ENCODE measurements at places on chromosomes 4 and X.

- H3K27me3 ChIP-seq = no peaks in the 10 kb centered on the region
- no peak overlapping the region for H3K4me3 ChIP-seq
- H3K27ac ChIP-seq = no peak overlapping the region
- H3K4me1 ChIP-seq = no peaks in the 10 kb centered on the region
- H3K36me3 ChIP-seq = no peaks in the 10 kb centered on the region
These were observed 33.0 kb downstream of the PRKX start for GRCh38 chrX:3680459-3680858.

DNA sequence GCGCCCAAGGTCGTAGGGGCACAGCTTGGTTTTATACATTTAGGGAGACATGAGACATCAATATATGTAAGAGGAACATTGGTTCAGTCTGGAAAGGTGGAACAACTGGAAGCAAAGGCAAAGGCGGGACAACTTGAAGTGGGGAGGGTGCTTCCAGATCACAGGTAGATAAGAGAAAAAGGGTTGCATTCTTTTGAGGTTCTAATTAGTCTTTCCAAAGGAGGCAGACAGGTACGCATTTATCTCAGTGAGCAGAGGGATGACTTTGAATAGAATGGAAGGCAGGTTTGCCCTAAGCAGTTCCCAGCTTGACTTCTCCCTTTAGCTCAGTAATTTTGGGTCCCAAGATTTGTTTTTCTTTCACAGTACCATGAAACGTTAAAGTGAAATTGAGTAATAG, 223.2 kb downstream of the FAM47A start:
- no peak overlapping the region for H3K4me3 ChIP-seq
- no peaks in the 10 kb centered on the region for H3K36me3 ChIP-seq
- no peak overlapping the region for H3K27ac ChIP-seq

- no peaks in the 10 kb centered on the region for H3K27me3 ChIP-seq
- H3K4me1 ChIP-seq = no peaks in the 10 kb centered on the region
- no peak overlapping the region for H3K27ac ChIP-seq
- no peak overlapping the region for H3K4me3 ChIP-seq
- no peak for DNase-seq
These were observed 361.0 kb upstream of the HAND2 start for GRCh38 chr4:173891072-173891471.

- H3K4me1 ChIP-seq = no peaks in the 10 kb centered on the region
- no peaks in the 10 kb centered on the region for H3K36me3 ChIP-seq
- no peak overlapping the region for H3K4me3 ChIP-seq
- DNase-seq = no peak
- no peaks in the 10 kb centered on the region for H3K27me3 ChIP-seq
- H3K27ac ChIP-seq = no peak overlapping the region
These were observed 96.5 kb downstream of the HMX1 start for GRCh38 chr4:8775121-8775520.

- H3K36me3 ChIP-seq = no peaks in the 10 kb centered on the region
- H3K27me3 ChIP-seq = no peaks in the 10 kb centered on the region
These were observed 60.6 kb downstream of the OPHN1 start for GRCh38 chrX:68372665-68373064.

- no peaks in the 10 kb centered on the region for H3K4me1 ChIP-seq
- H3K27ac ChIP-seq = no peak overlapping the region
- no peak overlapping the region for H3K4me3 ChIP-seq
- no peak for DNase-seq
- no peaks in the 10 kb centered on the region for H3K27me3 ChIP-seq
- no peaks in the 10 kb centered on the region for H3K36me3 ChIP-seq
These were observed 87.4 kb upstream of the GK2 start for GRCh38 chr4:79495447-79495846.

- H3K4me1 ChIP-seq = no peaks in the 10 kb centered on the region
- no peaks in the 10 kb centered on the region for H3K27me3 ChIP-seq
- no peak overlapping the region for H3K4me3 ChIP-seq
- no peak overlapping the region for H3K27ac ChIP-seq
- no peaks in the 10 kb centered on the region for H3K36me3 ChIP-seq
- DNase-seq = no peak
These were observed 76.1 kb downstream of the HMGB2 start for GRCh38 chr4:173257732-173258717.

- no peaks in the 10 kb centered on the region for H3K27me3 ChIP-seq
- no peak overlapping the region for H3K27ac ChIP-seq
- no peaks in the 10 kb centered on the region for H3K36me3 ChIP-seq
- H3K4me1 ChIP-seq = no peaks in the 10 kb centered on the region
- DNase-seq = no peak
These were observed 140.2 kb upstream of the EDNRA start for GRCh38 chr4:147340591-147341120.

GRCh38 chrX:125681058-125681457, 361.4 kb downstream of the TEX13C start:
- H3K36me3 ChIP-seq = no peaks in the 10 kb centered on the region
- H3K4me1 ChIP-seq = no peaks in the 10 kb centered on the region
- DNase-seq = no peak
- no peaks in the 10 kb centered on the region for H3K27me3 ChIP-seq
- H3K4me3 ChIP-seq = no peak overlapping the region

DNA sequence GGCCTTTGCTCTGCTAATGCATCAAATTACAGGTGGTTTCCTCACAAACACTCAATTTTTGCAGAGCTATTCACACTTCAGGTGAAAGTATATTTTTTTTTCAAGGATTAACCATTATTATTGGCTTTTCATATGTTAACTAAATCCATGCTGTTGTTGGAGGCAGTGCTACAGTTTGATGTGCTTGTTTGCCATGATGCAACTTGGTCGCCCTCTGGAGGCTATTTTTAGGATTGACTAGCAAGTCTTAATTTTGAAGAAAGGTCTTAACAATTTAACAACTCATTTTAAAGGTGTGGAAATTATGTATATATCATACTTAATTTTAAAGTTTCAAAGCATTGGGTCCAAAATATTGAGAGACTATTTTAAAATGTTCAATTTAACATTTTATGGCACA, 168.8 kb upstream of the FAM47A start:
- H3K4me3 ChIP-seq = no peak overlapping the region
- no peaks in the 10 kb centered on the region for H3K27me3 ChIP-seq
- no peaks in the 10 kb centered on the region for H3K36me3 ChIP-seq
- no peak for DNase-seq

GRCh38 chr4:150283689-150284088, 205.4 kb downstream of the DCLK2 start:
- no peak overlapping the region for H3K4me3 ChIP-seq
- H3K4me1 ChIP-seq = peaks cover 4% of the 10 kb centered on the region
- H3K27ac ChIP-seq = no peak overlapping the region
- H3K27me3 ChIP-seq = no peaks in the 10 kb centered on the region
- DNase-seq = no peak

- no peaks in the 10 kb centered on the region for H3K4me1 ChIP-seq
- DNase-seq = no peak
- no peak overlapping the region for H3K27ac ChIP-seq
- H3K36me3 ChIP-seq = no peaks in the 10 kb centered on the region
- no peak overlapping the region for H3K4me3 ChIP-seq
These were observed 100.0 kb downstream of the ADAMTS3 start for GRCh38 chr4:72468904-72469502.

GRCh38 chr4:53961351-53961750, 103.1 kb downstream of the CHIC2 start:
- H3K27me3 ChIP-seq = no peaks in the 10 kb centered on the region
- H3K36me3 ChIP-seq = no peaks in the 10 kb centered on the region
- DNase-seq = no peak
- H3K4me3 ChIP-seq = no peak overlapping the region
- no peaks in the 10 kb centered on the region for H3K4me1 ChIP-seq

DNA sequence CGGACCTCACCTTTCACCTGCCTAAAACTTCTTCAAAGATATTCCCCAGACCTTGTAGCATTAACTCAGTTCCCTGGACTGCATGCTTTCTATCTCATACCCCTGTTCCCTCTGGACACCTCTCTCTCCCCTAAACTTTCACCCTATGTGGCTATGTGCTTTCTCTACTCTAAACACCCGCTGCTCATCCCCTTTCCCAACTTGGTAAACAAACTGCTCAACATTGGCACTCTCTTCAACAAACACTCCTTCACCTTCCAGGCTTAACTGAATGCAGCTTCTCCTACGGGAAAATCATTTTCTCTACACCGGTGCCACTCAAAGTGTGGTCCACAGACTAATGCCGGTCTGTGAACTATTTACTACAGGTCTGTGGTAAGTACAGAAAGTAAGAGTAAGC, 19.9 kb downstream of the PHF8 start:
- no peaks in the 10 kb centered on the region for H3K27me3 ChIP-seq
- no peaks in the 10 kb centered on the region for H3K4me1 ChIP-seq
- DNase-seq = no peak
- no peak overlapping the region for H3K27ac ChIP-seq
- H3K4me3 ChIP-seq = no peak overlapping the region

- no peak overlapping the region for H3K4me3 ChIP-seq
- no peaks in the 10 kb centered on the region for H3K36me3 ChIP-seq
These were observed 4.7 kb downstream of the RASGEF1B start for GRCh38 chr4:81466841-81467671.

DNA sequence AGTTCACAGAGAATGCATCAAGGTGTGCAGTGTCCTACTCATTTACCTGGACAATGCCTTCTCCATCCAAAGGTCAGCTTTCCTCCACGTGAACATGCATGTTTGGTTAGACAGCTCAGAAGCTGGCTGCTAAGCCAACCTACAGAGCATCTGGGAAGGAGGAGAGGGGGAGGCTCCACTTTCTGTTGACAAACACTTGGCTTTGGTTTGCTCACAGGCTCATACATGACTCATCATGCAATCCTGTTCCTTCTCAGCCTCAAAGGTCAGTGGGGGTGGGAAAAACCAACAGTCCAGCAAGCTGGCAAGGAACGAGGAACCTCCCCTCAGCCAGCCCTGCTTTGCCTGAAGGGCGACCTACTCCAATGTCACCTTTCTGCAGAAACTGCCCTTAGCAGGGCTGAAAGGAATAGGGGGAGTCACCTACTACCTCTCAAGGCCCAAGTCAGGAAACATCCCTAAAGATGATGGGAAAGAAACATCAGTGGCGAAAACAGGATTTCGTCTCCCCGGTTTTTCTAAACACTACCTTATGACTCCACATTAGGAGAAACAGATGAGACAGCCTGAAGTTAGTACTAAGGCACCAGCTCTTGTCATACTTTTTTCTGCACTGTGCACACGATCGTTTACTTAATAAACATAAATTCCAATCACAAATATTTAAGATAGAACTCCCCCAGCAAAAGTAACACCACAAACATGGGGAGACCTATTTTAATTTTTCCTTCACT, 37.9 kb downstream of the RELL1 start:
- no peaks in the 10 kb centered on the region for H3K27me3 ChIP-seq
- no peak overlapping the region for H3K4me3 ChIP-seq
- DNase-seq = no peak
- H3K27ac ChIP-seq = no peak overlapping the region
- H3K36me3 ChIP-seq = peaks cover 25% of the 10 kb centered on the region
- H3K4me1 ChIP-seq = no peaks in the 10 kb centered on the region

DNA sequence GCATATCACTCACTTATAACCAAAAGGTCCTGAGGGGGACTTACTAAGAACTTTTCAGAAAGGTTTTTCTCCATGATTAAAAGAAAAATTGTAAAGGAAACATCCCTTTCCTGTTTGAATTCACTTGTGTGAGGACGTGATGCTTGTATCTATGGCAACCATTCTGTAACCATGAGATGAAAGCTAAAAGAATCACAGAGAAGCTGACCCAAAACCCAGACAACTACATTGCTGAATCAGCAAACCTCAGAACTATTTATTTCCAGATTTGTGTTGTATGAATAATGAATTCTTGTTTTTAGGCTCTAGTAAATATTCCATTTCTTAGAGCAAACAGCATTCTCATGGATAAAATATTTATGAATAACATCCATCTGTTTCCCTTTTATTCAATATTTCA, 91.2 kb downstream of the RCHY1 start:
- no peak overlapping the region for H3K27ac ChIP-seq
- no peaks in the 10 kb centered on the region for H3K27me3 ChIP-seq
- H3K36me3 ChIP-seq = no peaks in the 10 kb centered on the region
- no peak for DNase-seq
- no peaks in the 10 kb centered on the region for H3K4me1 ChIP-seq

DNA sequence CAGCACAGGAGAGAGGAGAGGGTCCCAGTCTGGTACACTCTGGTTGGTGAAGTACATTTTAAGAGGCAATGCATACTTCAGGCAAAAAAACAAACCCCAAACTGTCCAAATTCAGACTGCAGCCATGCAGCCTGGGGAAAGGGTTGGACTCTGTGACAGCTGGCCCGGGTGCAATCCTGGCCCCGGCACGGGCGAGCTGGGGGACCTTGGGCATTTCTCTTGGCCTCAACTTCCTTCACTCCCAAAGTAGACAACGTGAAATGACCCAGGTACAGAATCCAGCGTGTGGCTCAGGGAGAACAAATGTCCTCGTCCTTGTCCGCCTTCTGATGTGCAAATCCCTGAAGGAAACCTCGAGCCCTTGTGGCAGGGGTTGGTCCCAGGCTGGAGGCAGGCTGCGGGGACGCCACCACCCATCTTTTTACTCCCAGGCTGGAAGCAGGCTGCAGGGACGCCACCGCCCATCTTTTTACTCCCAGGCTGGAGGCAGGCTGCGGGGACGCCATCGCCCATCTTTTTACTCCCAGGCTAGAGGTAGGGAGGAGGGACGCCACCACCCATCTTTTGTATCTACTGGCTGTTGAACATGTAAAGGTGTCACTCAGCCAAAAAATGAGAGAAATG, 62.3 kb downstream of the ACOX3 start:
- H3K4me1 ChIP-seq = no peaks in the 10 kb centered on the region
- no peaks in the 10 kb centered on the region for H3K36me3 ChIP-seq
- no peak for DNase-seq
- H3K4me3 ChIP-seq = no peak overlapping the region

DNA sequence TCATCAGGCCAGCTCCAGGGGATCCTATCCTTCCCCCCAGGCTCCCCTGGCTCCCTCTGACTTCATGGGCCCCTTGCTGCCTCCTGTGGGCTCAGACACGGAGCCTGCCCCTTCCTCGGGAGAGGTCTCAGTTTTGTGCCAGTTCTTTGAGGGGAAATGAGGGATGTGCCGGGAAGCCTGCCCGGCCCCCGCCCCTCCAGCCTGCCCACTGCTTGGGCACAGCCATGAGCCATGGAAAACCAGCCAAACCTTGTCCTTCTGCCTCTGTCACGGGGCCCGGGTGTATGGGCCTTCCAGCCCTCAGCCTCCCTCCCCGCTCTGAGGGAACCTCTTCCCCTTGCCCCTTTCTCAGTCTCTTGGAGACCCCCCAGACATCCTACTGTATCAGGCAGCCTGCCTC, 6.8 kb downstream of the BGN start:
- DNase-seq = no peak
- no peak overlapping the region for H3K27ac ChIP-seq
- no peaks in the 10 kb centered on the region for H3K4me1 ChIP-seq
- H3K4me3 ChIP-seq = no peak overlapping the region

GRCh38 chr4:111847296-111848008, 297.8 kb upstream of the FAM241A start:
- H3K27ac ChIP-seq = no peak overlapping the region
- H3K36me3 ChIP-seq = no peaks in the 10 kb centered on the region
- no peak overlapping the region for H3K4me3 ChIP-seq
- no peaks in the 10 kb centered on the region for H3K27me3 ChIP-seq
- H3K4me1 ChIP-seq = no peaks in the 10 kb centered on the region

All from Peyer's patch (tissue), 4 donors.